SW480 (cell line): ENCODE measurements at places on chromosomes 4 and X.

DNA sequence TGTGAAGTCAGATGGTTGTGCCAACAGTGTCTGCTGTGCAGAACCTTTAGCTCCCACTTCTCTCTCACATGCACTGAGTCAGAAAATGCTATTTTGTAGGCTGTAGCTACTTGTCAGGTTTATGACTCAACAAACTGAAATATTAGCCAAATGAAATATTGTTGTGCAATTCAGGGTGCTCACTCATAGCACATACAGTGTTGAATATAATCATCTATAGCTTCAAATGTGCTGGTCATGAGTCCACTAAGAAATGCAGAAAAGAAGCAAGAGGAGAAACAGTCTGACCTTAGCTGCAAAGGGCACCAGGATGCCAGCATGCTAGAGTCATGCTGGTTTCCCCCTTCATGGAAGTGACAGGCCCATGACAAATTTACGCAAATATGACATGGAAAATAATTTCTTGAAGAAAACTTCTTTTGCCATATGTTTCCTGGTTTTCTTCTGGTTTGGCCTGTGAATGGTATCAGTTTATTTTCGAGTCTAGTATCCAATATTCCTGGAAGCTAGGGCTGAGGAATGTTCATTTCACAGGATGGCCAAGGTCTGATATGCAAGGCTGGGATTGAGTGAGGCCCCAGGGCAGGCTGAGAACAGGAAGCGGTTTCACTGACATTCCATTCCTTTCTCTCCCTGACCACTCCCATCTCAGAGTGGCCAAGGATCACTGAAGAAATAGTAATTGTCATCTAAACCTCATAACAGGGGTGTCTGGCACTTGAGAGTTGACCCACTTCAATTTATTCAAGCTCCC, 10.3 kb upstream of the CXCL2 start:
- peak; percentile 52 for DNase-seq

GRCh38 chr4:39609454-39609931, 29.2 kb downstream of the SMIM14 start:
- peak; percentile 27 for DNase-seq

- DNase-seq: no peak
Measured at GRCh38 chr4:10688846-10689245, 4.3 kb upstream of the CLNK start.

- no peak for DNase-seq
Measured at GRCh38 chrX:40805404-40805803, 70.1 kb upstream of the MED14 start.
